Brain (organoid and tissue), 16 donors: ENCODE measurements at places on chromosomes 5 and 9. TPM values are rescaled to one million over a fixed set of nuclear protein-coding genes. Genes with fewer than 3 reads are reported as not detected.

The IFNA21 gene
- polyA plus RNA-seq = not detected

The SOWAHA gene
- polyA plus RNA-seq = 9.5 TPM

The FABP6 gene
- polyA plus RNA-seq = 7.7 TPM

The SLC46A2 gene
- not detected for polyA plus RNA-seq

The PRR7 gene
- polyA plus RNA-seq = 10.9 TPM

The NR6A1 gene
- 0.53 TPM for polyA plus RNA-seq

The KCTD16 gene
- 4.0 TPM for polyA plus RNA-seq

The SLC6A7 gene
- 4.1 TPM for polyA plus RNA-seq

The ENHO gene
- polyA plus RNA-seq = 211 TPM

The ENTPD2 gene
- polyA plus RNA-seq = 66.8 TPM

The PCA3 gene
- not detected for polyA plus RNA-seq

The DNM1 gene
- 191 TPM for polyA plus RNA-seq

The TLN1 gene
- 181 TPM for polyA plus RNA-seq

The CKMT2 gene
- polyA plus RNA-seq = 5.3 TPM

The OXCT1 gene
- 42.1 TPM for polyA plus RNA-seq

The MED7 gene
- 5.3 TPM for polyA plus RNA-seq

The DMRT1 gene
- not detected for polyA plus RNA-seq

The ERCC8 gene
- polyA plus RNA-seq = 5.6 TPM

The SPATA9 gene
- polyA plus RNA-seq = 0.34 TPM

The CFAP157 gene
- polyA plus RNA-seq = not detected

The WHRN gene
- 37.3 TPM for polyA plus RNA-seq

The SPINK13 gene
- not detected for polyA plus RNA-seq

The NTNG2 gene
- polyA plus RNA-seq = 8.9 TPM

The PTRH1 gene
- polyA plus RNA-seq = 16.8 TPM

The SV2C gene
- 0.53 TPM for polyA plus RNA-seq

The YTHDC2 gene
- 3.2 TPM for polyA plus RNA-seq

The SYK gene
- polyA plus RNA-seq = 32.8 TPM
